ENCODE measurements at places on chromosomes 2 and 18.
A peak's percentile ranks its signal among the peaks of the same experiment; 100 is the strongest.

DNA sequence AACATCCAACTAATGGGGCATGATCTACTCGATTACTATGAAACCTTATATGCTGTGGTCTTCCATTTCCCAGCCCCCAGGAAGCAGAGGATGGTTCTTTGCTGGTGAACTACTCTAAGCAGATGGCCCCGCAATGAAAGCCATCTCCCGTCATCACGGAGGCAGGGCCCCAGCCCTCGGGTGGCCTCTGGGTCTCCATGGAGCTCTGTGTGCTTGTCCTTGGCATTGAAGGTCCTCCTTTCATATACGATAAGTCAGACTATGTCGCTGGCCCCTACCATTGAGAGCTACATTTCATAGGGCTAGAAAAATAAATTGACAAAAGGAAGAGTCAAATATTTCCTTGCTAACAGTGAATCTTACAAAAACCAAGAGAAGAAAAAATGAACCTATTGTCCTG is 416.8 kb downstream of the CMPK2 start:
- no peak for DNase-seq

DNA sequence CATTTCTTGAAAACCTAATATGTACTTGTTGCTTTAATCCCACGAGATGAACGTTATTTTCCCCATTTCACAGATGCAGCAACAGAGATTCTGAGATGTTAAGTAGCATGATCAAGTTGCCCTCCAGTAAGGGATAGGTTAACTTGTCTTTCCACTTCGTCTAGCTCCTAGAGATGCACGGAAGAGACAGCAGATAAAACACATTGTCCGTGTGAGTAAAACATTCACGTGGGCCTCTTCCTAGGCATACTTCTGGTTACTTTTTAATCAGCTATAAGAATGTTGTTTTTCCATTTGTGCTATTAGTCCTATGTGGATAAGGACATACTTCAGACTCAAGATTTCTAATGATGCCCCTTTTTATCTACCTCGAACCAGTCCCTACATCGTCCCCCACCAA is 1.2 kb upstream of the ARHGAP28 start:
- no peak for DNase-seq

- DNase-seq, result peak; percentile 76
Observed at GRCh38 chr2:162123806-162124758, 28.0 kb downstream of the GCG start.

- no peak for DNase-seq
Observed at GRCh38 chr2:102770506-102770905, 8.7 kb downstream of the TMEM182 start.

DNA sequence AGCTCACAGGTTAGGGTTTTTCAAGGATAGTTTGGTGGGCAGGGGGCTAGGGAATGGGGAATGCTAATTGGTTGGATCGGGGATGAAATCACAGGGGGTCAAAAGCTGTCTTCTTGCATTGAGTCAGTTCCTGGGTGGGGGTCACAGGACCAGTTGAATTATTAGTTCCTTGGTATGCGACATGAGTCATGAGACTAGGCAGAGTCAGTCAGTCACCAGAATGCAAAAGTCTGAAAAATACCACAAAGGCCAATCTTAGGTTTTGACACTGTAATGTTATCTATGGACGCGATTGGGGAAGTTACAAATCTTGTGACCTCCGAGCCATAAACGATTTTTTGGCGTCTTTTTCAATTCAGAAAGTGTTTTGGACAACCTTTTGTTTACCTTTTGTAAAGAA is 101.2 kb downstream of the ZNF519 start:
- no peak for DNase-seq

GRCh38 chr18:79528846-79529245 is 133.1 kb downstream of the NFATC1 start:
- peak; percentile 79 for DNase-seq
